ENCODE measurements at places on chromosomes 7 and 10. TPM values are rescaled to one million over a fixed set of nuclear protein-coding genes. Genes with fewer than 3 reads are reported as not detected.
A peak's percentile ranks its signal among the peaks of the same experiment; 100 is the strongest.

GRCh38 chr10:71611709-71612422, 107.7 kb downstream of the C10orf105 start:
- DNase-seq: no peak

GRCh38 chr10:86376852-86377796, 10.5 kb upstream of the GRID1 start:
- DNase-seq: no peak

DNA sequence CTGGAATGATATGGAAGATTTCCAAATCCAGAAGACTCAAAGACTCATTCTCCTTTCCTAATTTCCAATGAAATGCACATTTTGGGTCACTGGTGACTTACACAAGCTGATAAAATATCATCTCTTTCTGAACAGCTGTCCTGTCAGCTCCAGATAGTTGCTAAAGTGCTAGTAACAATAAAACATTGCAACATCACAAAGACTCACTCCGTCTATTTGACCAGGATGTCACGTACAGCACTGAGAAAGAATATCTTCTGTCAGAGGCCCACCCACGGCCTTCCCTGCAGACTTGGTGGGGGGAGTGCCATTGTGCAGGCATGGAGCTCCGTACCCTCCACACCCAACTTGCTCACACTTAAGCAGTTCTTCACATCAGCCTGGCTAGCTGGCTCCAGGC, 78.9 kb upstream of the EGR2 start:
- no peak for DNase-seq

GRCh38 chr7:11706666-11707605, 125.1 kb downstream of the THSD7A start:
- no peak for DNase-seq

GRCh38 chr10:11341283-11341960, 270.0 kb downstream of the USP6NL start:
- DNase-seq: no peak

DNA sequence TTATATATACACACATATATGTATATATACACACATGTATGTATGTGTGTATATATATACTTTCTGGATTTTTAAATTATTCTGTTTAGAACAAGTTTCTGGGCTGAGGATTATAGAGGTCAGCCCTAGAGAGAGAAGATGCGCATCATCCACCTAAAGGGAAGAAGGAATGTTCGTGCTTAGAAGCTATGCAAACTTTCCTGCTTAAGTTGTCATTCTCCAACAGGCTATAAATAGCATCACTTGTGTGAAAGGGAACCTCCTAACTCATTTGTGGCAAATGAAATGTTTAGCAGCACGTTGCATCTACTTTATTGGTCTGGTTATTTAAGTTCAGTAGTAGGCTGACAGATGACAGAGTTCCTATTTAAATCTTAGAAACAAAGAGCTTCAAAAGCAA, 23.9 kb upstream of the TPK1 start:
- no peak for DNase-seq

DNA sequence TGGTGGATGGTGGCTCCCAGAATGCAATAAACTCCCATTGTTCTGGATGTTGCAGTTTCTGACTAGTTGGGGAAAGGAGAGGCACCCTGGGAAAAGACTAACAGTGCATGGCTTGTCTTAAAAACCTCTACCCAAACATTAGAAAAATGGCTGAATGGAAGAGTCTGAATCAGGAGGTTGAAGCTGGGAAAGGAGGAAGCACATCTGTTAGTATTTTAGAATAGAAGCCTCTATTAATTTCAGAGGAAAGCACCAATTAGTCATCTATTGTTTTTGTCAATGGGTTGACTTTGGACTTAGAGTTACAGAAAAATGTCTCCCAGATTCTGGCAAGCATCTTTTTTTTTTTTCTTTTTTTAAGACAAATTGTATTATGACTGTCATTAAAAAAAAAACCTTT, 56.1 kb upstream of the ELMO1 start:
- DNase-seq: no peak

GRCh38 chr7:137547485-137547884, 204.0 kb upstream of the PTN start:
- DNase-seq: no peak

DNA sequence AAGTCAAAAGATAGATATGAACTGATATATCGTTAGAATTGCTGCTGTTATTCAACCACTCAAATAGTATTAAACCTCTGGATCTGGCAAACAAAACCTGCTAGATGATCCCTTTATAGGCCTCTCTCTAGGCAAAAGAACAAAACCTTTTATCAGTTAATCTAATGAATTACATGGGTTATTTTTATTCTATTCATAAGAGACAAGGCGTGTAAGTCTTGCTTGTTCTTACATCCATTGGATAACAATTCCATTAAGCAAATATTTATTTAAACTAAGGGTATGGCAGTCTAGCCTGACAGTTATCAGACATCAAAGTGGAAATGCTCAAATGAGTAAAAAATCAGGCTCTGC, 16.6 kb upstream of the ADRB1 start:
- DNase-seq: no peak

GRCh38 chr10:102135956-102136526, 3.2 kb downstream of the PPRC1 start:
- no peak for DNase-seq

DNA sequence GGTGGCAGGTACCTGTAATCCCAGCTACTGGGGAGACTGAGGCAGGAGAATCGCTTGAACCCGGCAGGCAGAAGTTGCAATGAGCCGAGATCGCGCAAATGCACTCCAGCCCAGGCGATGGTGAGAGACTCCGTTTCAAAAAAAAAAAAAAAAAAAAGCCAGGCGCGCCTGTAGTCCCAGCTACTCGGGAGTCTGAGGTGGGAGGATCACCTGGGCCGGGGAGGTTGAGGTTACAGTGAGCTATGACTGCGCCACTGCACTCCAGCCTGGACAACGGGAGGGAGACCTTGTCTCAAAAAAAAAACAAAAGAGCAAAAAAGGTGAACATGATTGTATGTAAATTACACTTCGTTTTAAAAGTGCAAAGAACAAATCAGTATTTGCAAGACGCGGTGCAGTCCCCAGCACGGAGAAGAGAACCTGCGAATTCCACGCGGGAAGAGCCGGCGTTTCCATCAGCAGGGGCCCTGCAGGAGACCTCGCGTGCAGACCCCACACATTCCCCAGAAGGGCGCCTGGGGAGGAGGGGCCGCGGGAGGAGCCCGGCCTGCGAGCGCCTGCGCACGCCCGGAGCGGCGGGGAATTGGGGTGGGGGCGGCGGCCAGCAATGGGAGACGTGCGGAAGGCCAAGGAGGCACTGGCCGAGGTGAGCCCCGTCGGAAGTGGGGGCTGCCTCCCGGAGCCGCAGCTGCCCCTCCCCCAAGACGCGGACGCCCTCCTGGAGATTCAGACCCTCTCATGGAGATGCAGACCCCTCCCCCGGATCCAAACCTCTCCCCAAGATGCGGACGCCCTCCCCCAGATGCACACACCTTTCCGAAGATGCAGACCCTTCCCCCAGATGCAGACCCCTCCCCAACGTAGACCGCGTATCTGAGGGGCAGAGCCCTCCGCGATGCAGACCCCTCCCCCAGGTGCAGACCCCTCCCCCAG, 16.7 kb upstream of the SUN1 start:
- no peak for DNase-seq

GRCh38 chr7:71343892-71344291, 211.9 kb downstream of the GALNT17 start:
- DNase-seq: no peak

DNA sequence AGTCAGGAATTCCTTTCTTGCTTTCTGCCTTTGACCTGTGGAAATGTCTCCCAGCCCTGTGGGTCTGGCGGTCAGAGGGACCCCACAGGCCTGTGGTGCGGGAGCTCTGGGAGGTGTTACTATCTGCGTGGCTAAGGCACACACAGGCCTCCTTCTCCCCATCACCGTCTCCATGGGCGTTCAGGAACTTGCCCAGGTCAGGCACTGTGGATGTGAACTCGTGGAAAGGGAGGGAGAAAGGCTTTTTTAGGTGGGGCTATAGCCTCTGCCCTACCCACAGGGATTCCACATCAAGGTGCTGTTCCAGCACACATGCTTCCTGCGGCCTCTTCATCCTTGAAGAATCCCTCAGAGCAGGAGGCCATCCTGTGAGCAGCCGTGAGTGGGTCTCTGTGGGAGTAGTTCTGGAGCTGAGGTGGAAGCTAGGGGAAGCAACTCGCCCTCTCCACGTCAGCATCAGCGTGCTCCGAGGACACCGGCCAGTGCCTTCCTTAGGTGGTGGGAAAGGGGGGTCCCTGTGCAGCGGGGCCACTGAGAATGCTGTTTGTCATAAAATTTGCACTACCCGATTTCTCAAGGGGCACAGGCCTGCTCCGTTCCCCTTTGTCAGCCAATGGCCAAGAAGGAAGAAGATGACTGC, 7.5 kb upstream of the ATP6V0E2 start:
- DNase-seq: no peak

DNA sequence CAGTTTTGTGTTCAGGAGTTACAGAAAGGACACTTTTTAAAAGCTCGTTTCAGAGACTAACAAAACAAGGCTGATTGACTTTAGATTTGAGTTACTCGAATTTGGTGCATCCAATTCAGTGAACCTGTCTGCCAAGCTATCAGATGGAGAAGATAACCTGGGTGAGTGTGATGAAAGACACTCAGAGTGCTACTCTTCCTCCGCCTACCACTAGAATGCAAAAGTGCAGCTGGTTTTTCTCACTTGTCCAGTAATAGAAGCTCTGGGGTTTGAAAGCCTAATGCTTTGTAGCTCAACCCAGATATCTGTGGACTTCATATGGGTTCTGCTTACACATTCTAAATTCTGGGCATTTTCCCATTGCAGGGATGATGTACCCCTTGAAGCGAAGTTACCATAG, 82.8 kb upstream of the NPY start:
- no peak for DNase-seq

DNA sequence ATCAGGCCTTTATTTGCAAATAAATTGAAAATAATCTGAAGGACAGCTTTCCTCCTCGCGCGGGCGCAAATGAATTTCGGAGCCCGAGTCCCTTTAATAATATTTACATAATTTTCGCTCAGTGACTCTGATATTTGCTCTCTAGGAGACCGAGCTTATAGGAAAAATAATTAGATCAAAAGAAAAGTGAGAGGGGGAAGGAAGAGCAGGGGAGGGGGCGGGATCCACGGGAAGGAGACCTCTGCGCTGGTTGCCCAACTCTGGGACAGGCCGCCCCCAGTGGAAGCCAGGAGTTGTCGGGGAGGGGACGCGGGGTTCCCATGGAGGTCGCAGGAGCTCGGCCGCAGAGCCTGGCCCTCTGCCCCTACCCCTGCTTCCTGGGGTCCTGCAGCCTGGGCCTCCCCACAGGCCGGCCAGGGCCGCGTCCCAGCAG, 5.8 kb downstream of the UNCX start:
- DNase-seq: no peak

GRCh38 chr10:31953080-31953479, 24.4 kb upstream of the ARHGAP12 start:
- DNase-seq: no peak

GRCh38 chr10:70166394-70166793, 3.9 kb downstream of the SAR1A start:
- DNase-seq: no peak

- no peak for DNase-seq
These were observed 104.0 kb downstream of the JCAD start for GRCh38 chr10:29955329-29955935.

GRCh38 chr10:128938558-128938957, 528.5 kb upstream of the MGMT start:
- DNase-seq: no peak

DNA sequence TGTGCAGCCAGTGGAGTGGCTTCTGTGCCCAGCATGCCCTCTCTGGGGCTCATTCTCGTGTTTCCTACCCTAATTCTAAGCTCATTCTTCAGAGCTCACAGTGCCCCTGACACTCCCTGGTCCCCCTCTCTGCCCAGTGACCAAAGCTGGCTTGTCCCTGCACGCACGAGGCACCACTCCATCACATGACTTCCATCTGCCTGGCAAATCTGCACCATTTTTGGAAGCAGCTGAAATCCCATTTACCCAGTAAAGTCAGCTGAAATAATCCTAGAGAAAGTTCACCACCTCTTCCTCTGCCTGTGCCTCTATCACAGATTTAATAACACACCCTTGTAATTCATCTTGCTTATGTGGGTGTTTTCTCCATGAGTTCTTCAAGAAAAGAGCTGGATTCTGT, 616.9 kb downstream of the PTPRN2 start:
- DNase-seq: no peak

DNA sequence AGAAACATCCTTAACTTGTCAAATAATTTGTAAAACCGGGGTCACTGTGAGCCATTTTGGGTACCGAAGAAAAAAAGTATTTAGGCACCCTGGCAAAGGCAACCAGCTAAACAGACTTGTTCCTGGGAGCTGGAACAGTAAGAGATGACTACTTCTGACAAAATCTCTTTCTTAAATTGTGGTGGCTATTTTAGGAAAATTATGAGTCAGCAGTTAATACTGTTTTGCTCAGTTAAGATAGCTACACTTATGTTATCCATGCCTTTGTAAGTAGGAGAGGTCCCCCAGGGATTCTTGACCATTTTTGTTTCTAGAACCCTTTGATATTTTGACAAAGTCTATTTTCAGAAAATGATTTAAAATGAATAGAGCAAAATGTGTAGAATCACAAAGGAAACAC, 68.7 kb downstream of the TAX1BP1 start:
- peak; percentile 21 for DNase-seq

GRCh38 chr10:124991835-124992234, 49.9 kb downstream of the ZRANB1 start:
- no peak for DNase-seq

GRCh38 chr7:157743781-157744525, 407.1 kb downstream of the DNAJB6 start:
- no peak for DNase-seq

- DNase-seq: no peak
These were observed 274.0 kb downstream of the DNAJB6 start for GRCh38 chr7:157610671-157611295.

GRCh38 chr7:147106746-147107145, 990.1 kb downstream of the CNTNAP2 start:
- DNase-seq: no peak

DNA sequence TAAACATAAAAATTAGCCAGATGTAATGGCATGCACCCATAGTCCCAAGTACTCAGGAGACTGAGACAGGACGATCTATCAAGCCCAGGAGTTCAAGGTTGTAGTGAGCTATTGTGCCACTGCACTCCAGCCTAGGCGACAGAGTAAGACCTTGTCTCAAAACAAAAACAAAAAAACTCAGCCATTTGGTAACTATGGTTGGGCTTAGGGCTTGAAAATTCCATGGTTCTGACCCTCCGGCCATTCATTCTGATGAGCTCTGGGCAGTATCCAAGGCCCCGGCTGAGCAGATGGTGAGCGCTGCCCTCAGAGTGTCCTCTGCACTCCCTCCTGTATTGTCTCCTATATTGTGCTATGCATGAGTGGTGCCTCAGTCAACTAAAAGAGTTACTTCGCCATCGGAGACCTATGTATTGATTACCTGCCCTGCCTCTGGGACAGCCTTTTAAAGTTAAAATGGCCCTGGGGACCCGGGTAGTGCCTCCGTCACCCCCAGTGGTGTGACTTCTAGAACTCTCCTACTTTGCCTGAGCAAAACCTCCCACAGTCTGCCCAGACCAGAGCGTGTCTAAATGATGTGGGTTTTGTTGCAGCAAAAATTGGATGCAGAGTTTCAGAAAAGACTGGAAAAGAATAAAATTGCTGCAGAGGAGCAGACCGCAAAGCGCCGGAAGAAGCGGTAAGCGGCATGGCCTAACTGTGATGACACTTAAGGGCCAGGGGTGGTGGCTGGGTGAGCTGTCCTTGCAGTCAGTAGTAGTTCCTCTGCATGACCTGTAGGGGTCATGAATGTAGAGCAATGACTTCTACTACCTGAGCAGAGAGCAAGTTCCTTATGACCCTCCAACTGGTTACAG, 8.1 kb downstream of the PRKRIP1 start:
- DNase-seq: no peak

DDC gene
- not detected for polyA plus RNA-seq

ACSM6 gene
- not detected for polyA plus RNA-seq

GOLGA7B gene
- not detected for polyA plus RNA-seq

FGFBP3 gene
- polyA plus RNA-seq: 0.17 TPM

MEIG1 gene
- polyA plus RNA-seq: 0.21 TPM

Data from AG04450 (cell line).